ENCODE measurements at places on chromosomes 12 and 14.

DNA sequence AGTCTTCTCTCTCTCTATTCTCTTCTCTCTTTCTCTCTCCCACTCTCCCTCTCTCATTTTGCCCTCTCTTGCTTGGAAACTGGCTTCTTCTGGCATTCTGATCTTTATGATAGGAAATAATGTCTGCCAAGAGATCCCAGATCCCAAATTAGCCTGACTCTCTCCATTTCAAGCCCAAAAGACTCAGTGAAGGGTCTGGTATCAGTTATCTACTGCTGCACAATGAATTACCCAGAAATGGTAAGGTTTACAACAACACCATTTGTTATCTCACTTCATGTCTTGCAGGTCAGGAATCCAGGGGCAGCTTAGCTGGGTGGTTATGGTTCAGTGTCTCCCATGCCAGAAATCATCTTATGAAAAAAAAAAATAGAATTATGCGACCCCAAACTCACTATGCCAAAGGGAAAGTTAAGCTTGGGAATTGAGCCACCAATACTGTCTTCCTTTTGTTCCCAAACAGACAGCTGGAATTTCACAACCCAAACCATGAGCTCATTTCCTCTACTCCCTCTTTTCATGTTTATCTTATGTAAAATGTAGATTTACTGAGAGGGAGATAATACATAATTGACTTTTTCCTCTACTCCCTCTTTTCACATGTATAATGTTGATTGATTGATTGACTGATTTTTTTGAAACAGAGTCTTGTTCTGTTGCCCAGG lies 67.8 kb upstream of the FICD start:
- DNase-seq, result no peak

- DNase-seq, result no peak
Observed at GRCh38 chr12:56641219-56641618, 4.6 kb downstream of the ATP5F1B start.

GRCh38 chr12:93622485-93622884 lies 50.0 kb downstream of the SOCS2 start:
- no peak for DNase-seq

DNA sequence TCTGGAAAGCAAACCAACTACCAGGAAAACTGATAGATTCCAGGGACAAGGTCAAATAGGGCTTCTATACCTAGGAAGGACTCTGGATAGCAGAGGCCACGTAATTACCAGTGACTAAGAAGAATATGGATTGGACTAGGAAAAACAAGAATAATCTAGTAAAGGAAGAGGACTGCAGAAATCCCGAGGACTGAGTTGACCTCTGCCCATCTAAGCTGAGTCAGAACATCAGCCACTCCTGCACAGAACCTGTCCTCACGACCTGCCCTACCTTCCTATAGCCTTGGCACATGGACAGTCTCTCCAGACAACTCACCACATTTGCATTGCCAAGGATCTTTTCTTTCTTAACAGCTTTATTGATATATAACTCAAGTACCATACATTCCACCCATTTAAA lies 2.3 kb downstream of the OR6J1 start:
- DNase-seq, result no peak

- no peak for DNase-seq
Observed at GRCh38 chr14:65476273-65476941, 63.9 kb downstream of the FUT8 start.

DNA sequence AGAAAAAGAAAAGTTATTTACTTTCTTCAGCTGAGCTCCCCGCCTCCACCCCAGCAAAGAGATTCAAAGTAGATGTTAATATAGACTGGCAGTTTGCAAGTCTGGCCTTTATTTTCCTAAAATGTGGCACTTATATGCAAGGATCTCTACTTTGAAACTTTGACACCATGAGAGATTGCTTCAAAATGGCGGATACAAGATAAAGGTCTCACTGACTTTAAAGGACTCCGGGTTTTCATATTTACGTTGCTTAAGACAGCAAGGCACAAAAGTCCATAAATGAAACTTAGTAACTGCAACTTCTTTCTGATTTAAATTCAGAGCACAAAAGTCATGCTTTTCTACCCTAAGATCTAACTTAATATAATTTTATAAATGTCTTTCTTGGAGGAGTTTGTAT lies 3.5 kb downstream of the OTX2 start:
- DNase-seq, result no peak

GRCh38 chr14:66056268-66056907 lies 429.8 kb upstream of the CCDC196 start:
- no peak for DNase-seq

GRCh38 chr12:131222329-131223139 lies 268.8 kb downstream of the ADGRD1 start:
- peak; percentile 50 for DNase-seq

GRCh38 chr12:85060916-85061315 lies 24.8 kb downstream of the LRRIQ1 start:
- no peak for DNase-seq

DNA sequence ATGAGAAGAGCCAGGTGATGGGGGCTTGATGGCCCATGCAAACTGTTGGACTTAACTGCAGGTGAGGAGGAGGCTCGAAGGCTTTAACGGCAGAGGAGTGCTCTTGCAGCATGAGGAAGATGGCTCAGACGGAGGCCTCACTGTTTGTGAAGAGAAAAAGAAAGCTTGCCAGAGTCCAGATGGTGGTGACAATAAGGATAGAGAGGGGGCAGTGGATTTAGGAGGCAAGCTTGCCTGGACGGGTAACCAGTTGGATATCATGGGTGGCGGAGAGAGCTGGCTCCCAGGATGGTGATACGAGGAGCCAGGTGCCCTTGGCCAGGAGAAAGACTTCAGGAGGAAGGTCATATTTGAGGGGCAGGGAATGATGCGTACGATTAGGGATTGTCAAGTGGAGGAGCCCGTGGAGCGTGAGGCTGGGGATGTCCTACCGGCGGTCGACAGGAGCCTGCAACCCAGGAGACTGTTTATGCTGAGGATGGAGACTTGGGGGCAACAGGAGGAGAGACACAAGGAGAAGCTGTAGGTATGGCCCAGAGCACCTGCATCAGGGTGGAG lies 71.8 kb downstream of the CACNA1C start:
- no peak for DNase-seq

DNA sequence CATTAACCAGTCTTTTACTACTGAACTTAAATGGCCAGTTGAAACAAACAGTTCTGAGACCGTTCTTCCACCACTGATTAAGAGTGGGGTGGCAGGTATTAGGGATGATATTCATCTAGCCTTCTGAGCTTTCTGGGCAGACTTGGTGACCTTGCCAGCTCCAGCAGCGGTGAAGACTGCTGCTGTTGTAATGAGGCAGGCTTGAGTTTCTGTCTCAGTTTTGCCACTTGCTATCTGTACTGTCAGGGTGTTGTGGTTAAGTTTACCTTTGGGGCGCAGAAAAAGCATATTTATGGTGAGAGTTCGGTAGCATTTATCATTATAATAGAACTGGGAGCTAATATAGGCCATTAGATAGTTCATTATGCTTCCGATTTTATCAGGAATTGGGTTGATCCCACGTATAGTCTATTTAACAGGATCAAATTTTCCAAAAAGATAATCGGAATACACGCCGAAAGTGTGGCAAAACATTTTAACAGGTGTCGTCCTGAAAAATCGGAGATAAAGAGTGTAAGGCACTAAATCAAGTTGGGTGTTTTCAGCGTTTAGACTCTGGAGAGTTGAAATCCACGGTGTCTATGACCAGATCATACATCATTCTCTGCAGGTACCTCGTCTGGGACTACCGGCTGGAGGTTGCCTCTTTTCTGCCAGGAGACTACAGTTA lies 688 bp upstream of the NECAP1 start:
- DNase-seq, result peak; percentile 53

GRCh38 chr12:510071-510825 lies 50.5 kb downstream of the B4GALNT3 start:
- no peak for DNase-seq

DNA sequence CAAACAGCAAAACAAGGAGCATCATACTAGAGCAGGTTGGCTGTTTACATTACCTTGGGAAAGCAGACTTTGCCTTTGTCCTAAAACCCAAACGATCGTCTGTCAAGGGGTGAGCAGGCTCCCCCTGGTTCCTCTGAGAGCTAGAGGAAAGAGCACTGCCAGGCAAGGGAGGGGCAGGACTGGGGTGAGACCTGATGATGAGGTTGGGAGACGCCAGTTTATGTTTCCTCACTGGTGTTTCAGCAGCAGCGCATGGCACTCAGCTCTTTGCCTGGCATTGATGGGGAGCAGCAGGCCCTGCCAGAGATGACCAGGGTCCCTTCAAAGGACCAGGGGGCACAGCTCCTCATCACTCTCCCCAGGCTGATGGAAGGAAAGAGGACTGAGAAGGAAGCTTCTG lies 7.9 kb upstream of the KRT2 start:
- DNase-seq, result no peak

DNA sequence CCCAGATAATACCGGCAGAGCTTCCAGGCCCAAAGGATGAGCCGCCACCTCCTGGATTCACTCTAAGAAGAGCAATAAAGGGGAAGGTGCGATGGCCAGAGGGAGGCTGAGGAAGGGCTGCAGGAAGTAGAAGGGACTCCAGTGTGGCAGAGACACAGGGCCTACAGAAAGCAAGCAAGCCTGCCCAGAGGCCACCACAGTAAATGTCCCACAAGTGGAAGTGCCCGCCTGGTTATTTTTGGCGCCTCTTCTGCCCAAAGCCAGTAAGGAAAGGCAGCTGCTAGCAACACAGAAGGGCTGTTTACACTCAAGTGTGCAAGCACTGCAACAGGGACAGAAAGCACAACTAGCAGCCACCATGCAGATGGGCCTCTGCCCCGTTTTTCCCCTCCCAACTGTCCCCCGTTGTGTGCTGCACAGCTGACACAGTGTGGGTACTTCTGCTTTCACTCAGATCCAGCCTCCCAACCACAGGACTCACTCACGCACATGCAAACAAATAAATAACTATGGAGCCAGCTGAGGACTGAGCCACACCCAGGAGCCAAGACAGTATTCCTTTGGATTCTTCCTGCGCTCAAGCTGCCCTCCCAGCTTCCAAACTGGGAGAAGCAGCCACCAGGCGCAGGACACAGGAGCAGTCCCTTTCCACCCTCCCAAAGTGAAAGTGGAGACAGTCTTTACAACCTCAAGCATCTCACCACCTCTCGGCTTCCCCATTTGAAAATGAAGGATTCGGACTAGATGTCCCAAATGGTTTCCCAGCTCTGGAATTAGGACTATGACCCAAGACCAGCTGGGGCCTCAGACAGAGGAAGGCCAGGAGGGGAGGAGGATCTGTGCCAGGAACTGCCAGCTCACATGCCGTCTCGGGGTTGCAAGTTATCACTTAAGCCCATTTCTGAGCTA lies 40.0 kb upstream of the PNMA1 start:
- peak; percentile 73 for DNase-seq

GRCh38 chr14:94213021-94213420 lies 38.9 kb downstream of the PPP4R4 start:
- DNase-seq, result no peak

DNA sequence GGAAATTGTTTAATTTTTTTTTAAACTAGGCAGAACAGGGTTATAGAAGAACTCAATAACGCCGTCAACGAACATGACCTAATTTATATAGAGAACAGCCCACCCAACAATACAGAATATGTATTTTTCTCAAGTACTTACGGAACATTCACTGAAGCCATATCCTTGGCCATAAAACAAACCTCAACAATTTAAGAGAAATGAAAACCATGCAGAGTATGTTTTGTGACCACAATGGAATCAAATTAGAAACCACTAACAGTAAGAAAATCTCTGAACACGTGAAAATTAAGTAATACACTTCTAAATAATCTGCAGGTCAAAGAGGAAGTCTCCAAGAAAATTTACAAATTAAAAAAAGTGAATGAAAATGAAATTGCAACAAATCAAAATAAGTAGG lies 9.4 kb downstream of the SART3 start:
- DNase-seq, result no peak

All from stimulated activated CD8-positive, alpha-beta memory T cell treated with anti-CD3 and anti-CD28 coated beads, Interleukin-4, amount 100 ng/mL, for 48 hours (primary cell).